ENCODE measurements at places on chromosomes 3 and 15.

DNA sequence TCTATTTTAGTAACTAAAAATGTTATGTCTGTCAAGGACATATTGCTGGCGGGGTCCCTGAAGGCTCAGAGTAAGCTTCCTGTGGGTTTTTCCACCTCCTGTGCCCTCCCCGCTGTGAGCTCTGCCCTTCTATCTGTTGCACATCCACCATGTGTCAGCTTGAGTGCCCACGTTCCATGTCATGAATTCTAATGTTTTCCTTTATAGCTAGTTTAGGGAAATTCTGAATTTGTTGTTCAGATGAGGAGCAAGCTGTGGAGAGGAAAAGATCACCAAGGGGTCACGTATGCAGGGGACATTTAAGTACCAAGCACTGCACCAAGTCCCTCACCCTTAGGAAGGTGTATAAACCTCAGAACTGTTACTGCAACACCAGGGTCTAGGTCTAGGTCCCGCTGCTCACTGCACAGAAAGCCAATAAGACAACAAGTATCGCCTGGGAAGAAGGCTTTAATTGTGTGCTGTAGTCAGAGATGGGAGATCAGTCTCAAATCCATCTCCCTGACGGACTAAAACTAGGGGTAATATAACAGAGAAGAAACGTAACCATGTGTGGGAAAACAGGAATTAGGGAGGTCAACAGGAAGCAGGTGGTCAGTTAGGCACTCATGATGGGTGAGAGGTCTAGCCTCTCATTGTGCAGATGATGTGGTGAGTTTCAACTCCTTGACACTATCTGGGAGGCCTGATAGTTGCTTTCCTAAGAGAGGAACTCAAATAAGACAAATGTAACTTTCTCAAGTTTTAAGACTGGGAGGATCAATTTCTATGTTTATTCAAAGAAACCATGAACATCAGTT is 9.7 kb downstream of the GP9 start:
- no peak for DNase-seq

DNA sequence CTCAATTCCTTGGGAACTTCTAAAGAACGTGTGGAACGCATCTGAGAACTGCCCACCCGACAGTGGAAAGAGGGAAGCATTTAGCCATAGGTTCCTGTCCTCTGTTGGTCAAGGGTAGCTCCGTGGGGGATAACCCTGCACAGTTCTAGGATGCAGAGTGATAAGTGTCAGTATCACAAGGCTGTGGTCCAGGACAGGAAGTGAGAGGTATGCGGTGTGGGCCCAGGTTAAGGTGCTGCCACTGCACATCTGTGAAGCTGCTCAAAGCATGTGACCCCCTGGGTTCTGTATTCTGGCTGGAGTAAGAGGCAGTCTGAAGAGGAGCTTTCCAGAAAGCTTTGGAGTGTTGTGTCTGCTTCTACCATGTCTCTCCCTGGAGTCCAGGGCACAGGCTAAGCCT is 51.7 kb upstream of the HES1 start:
- DNase-seq: no peak

GRCh38 chr3:151096716-151097115 is 11.3 kb downstream of the MED12L start:
- DNase-seq: no peak

DNA sequence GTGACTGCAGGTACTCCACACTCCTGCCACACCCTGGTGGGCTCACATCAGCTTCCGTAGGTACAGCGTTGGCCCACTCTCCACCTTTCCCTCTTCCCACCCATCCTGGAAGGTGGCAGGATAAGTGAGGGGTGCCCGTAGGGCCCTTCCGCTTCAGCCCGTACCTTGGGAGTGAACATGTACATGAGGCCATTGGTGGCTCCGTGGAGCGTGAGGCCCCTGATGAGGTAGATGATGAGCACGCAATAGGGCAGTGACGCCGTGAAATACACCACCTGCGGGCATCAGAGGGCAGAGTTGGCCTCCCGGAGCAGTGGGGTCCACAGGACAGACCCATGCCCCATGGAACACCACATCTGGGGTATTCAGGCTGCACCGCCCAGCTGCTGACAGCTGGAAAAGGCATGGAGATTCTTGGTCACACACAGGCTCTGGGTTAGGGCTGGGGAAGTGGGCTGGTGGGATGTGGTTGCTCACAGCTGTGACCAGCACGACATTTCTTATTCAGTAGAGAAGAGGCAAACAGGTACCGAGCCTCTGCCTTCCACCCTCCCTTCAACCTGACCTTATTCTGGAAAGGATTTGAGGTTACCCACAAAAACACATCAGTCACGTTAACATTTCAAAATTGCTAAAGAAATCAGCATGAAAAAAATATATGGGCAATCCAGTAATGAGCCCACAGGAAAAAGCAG is 23.8 kb downstream of the SLC6A20 start:
- no peak for DNase-seq

- no peak for DNase-seq
These were observed 160.4 kb upstream of the KCNH8 start for GRCh38 chr3:18987862-18988447.

- no peak for DNase-seq
These were observed 1032.5 kb upstream of the CADM2 start for GRCh38 chr3:83926291-83926690.

DNA sequence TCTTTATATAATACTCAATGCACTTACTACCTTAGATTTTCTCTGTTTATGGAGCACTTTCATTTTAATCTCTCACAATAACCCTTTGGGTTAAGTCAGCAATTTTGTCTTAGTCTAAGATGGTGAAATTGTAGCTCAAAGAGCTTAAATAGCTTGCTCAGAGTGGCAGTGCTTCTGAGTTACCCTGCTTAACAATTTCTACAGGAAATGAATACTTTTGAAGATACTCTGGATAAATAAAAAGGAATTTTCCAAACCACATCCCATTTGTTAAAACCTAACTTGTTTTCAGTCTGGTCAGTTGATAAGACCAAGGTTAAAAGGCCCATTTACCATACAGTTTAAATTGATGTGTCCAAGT is 37.2 kb downstream of the HMG20A start:
- DNase-seq: no peak

DNA sequence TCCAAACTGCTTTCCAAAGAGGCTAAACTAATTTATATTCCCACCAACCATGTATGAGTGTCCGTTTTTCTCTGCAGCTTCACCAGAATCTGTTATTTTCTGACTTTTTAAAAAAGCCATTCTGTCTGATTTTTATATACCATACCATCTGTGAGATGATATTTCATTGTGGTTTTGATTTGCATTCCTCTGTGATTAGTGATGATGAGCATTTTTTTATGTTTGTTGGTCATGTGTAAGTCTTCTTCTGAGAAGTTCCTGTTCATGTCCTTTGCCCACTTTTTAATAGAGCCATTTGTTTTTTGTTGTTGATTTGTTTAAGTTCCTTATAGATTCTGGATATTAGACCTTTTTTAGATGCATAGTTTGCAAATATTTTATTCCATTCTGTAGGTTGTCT is 179.4 kb upstream of the ALCAM start:
- no peak for DNase-seq

- no peak for DNase-seq
These were observed 1.2 kb downstream of the GBE1 start for GRCh38 chr3:81760215-81760614.

DNA sequence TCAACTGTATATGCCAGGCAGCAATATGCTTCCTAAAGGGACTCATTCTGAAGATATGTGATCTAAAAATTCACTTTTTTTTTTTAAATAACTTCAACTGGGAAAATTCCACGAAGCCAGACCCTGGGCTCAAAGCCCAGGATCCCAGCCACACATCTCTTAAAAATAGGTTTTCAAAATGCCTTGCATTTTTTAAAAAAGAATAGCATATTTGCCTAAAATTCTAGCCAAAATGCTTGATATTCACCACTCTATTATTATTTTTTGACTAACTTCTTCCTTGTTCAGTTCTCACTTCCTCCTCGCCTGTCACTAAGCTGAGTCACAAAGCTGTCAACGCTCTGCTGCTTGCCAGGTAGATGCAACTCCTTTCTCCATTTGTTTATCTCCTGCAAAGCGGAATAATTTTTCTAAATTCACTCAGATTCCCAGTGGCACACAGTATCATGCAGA is 28.0 kb upstream of the VGLL4 start:
- DNase-seq: no peak

GRCh38 chr3:35524856-35525255 is 114.5 kb upstream of the ARPP21 start:
- DNase-seq: no peak

DNA sequence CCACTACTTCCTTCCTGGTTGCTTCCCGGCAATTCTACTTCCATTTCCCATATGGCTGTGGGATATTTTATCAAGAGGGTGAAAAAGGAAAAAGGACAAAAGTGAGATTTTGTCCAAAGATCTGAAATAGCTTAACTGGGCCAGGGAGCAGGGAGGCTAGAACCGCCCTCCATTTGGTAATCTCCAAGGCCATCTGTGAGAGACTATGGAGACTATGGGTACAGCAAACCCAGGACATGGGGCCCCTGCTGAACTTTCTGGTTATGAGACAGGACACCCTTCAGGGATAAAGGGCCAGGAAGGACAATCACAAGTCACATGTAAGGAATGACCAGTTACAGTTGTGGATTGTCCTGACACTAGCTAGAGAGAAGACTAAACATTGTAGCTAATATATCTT is 24.3 kb downstream of the ZSCAN2 start:
- DNase-seq: no peak

GRCh38 chr3:13463618-13464400 is 16.3 kb upstream of the HDAC11 start:
- DNase-seq: no peak

- DNase-seq: no peak
These were observed 3.3 kb downstream of the LIPH start for GRCh38 chr3:185549122-185549521.

DNA sequence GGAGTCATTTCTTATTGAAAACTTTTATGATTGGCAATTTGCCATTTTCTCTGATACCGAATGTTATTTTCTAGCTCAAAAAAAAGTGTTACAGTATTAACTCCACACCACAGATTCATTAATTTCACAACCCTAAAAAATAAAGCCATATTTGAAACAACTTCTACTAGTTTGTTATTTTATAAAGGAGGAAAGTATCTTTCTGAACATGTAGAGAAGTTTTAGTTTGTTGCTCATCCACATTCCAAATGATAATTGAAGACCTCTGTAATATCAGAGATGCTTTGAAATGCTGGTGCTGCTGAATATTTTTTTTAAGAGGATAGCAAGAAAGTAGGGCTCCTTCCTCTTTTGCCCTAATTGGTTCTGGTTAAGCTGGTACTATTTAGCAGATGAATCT is 1.9 kb downstream of the VGLL3 start:
- no peak for DNase-seq

DNA sequence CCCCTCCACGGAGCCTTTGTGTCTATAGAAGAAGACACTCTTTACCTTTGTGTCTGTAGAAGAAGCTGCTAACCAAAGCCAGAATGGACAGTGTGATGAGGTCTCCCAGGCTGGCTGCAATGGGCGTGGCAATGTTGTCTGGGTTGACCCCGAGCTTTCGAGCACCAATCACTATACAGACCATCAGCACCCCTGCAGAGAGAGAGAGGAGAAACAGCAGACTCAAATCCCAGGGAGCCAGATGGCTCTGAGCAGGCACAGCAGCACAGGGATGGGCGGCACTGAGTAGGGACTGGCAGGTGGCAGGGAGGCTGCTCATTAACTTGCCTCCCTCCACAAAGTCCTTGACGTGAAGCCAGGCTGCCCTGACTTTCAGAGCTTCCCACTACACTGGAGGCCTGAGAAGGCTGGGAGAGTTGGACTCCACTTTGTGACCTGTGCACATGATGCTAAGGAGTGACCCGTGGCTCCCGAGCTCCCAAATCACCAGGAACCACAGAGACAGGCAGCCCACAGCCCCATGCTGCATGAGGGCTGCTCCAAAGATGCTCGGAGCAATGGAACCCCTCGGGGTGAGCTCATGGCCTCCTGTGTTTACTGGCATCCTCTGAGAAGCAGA is 53.9 kb downstream of the ROPN1B start:
- DNase-seq: no peak

DNA sequence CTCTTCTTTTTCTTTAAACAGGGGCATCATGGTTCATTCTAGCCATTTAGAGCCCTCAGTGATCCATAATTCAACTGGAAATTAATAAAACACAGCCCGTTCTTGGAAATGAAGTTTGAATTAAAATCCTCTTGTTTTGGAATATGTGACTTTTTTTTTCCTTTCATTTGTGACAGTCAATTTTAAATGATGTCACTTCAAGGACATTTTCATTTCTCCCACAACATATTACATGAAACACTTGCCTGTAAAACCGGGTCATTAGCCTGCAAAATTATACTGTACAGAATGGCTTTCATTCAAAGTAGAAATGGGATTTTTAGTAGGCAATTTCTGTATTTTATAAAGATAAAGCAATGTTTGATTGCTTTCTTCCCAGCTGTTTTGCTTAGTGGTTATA is 789 bp upstream of the SEMA6D start:
- no peak for DNase-seq

DNA sequence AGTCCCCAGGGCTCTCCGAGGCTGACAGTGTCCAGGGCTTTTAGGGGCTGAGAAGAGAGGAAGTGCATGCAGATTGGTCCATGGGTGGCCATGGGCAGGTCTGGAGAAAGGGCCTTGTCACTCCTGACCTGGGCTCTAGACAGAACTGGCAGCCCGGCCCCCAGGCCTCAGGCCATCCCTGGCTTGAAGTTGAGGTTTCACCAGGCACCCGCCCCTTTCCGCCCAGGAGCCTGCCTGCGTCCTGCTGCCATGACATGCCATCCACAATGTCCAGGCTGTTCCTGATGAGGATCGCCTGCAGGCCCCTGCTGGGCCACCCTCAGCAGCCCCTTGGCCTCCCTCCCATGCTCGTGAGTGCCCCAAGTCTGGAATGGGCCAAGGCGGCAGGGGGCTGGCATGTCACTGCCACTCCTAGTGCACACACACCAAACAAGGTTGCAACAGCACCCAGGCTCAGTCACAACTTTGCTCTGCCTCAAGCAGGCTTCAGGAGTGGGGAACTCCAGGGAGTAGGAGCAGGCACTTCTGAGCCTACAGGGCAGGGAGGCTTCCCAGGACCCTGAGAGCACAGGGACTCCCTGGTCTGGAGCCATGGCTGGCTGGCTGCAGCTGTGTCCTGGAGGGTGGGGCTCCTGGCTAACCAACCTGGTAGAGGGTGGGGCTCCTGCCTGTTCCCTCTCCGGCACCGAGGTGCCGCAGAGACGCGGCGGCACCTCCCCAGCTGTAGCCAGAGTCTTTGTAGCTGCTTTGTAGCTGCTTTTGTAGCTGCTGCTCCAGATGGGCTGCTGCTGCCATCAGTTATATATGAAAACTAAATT is 1457.1 kb upstream of the GBE1 start:
- DNase-seq: no peak

GRCh38 chr3:51242939-51243338 is 142.2 kb upstream of the MANF start:
- DNase-seq: no peak

DNA sequence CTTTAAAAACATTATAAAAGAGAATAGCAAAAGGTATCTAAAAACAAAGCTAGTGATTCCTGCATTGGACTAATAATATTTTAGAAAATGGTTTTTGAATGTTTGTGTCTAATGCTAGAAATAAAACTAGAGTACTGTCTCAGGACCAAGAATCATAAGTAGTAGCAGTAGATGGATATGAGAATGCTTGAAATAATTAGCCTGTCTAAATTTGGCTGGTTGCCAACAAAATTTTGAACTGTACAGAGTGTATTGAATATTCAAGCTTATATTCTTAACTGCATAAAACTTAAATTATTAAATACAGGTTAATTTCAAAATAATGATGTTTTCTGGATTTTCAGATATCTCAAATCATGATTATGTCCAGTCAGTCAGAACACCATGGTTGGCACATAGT is 14.0 kb downstream of the ABHD5 start:
- no peak for DNase-seq

GRCh38 chr3:170746175-170746942 is 123.6 kb downstream of the RPL22L1 start:
- DNase-seq: no peak

GRCh38 chr15:28129231-28129848 is 30.2 kb upstream of the OCA2 start:
- no peak for DNase-seq

All from activated CD4-positive, alpha-beta T cell treated with anti-CD3 and anti-CD28 coated beads for 1 hour (primary cell).